Calu3 (cell line): ENCODE measurements at places on chromosomes 13 and 19. TPM values are rescaled to one million over a fixed set of nuclear protein-coding genes. Genes with fewer than 3 reads are reported as not detected.

Gene TEX101
- total RNA-seq: not detected in 2 replicates

Gene TNNT1
- 48.8 and 53.7 TPM in 2 replicates for total RNA-seq

Gene WDR88
- 1.1 TPM in 1 of 2 replicates, not detected in the other for total RNA-seq

Gene NAPSA
- total RNA-seq: 1.9 and 3.6 TPM in 2 replicates

Gene ZNF723
- not detected in 2 replicates for total RNA-seq

Gene KASH5
- total RNA-seq: not detected in 2 replicates

Gene C19orf67
- total RNA-seq: not detected in 2 replicates

DNA sequence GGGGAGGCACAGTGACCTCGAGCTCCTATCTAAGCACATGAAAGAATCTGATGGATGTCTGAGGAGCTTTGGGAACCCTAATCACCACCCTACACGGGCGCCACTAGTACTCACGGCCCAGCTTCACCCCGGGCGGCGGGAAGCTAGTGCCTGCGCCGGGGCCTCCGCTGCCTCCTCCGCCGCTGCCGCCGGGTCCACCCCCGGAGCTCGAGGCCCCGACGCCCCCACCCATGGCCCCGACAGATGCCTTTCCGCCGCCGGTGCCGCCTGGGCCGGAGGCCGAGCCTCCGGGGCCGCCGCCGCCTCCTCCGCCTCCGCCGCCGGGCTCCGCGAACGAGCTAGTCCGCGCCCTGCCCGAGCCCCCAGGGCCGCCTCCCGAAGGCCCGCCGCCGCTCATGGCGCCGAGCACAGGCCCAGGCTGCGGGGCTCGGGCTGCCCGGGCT, 312 bp downstream of the GSK3A start:
- H3K27ac ChIP-seq: peak overlapping the region; percentile 79
- peaks cover 85% of the 10 kb centered on the region for H3K36me3 ChIP-seq
- H3K27me3 ChIP-seq: no peaks in the 10 kb centered on the region
- peak overlapping the region; percentile 75 for H3K4me3 ChIP-seq
- DNase-seq: peak; percentile 33

DNA sequence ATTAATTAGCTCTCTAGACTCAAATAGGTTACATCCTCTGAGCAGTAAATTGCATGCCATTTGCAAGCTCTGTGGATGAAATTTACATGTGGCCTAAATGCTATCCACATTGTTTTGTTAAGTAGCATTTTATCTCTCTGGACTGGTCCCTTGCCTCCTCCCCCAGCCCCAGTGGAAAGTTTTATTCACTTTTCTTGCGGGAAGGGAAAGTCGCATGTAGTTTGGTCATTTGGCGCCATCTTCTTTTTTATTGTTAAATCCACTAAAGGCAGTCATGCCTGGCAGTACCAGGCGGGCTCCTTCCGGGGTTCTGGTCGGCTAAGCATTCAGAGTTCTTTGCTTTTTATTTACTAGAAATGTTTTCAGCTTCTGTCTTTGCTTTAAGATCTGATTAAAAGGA, 188.7 kb downstream of the TM9SF2 start:
- no peaks in the 10 kb centered on the region for H3K27me3 ChIP-seq
- no peaks in the 10 kb centered on the region for H3K36me3 ChIP-seq
- DNase-seq: no peak
- H3K4me3 ChIP-seq: no peak overlapping the region

GRCh38 chr19:18423258-18424020, 4.2 kb downstream of the SSBP4 start:
- no peak overlapping the region for H3K4me3 ChIP-seq
- peaks cover under 1% of the 10 kb centered on the region for H3K4me1 ChIP-seq
- H3K36me3 ChIP-seq: peaks cover 20% of the 10 kb centered on the region
- H3K27ac ChIP-seq: no peak overlapping the region
- no peak for DNase-seq

DNA sequence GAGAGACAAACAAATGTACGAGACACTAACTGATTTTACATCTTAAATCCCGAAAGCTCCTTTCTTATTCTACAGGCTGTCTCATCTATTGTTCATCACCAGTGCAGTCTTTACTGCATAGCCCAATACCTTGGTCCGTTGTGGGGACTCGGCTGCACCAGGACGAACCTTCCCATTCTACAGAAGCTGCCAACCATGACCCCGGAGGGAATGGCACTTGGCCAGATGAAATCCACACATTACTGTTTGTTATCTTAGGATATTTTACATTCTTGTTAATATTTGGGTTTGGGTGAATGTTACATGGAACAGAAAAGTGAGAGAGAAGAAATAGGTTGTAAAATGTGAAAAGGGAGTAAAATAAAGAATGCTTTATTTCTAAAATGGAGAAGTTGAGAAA, 195.1 kb downstream of the RFC3 start:
- no peaks in the 10 kb centered on the region for H3K4me1 ChIP-seq
- H3K36me3 ChIP-seq: no peaks in the 10 kb centered on the region
- no peaks in the 10 kb centered on the region for H3K27me3 ChIP-seq
- H3K4me3 ChIP-seq: no peak overlapping the region
- no peak for DNase-seq

GRCh38 chr13:24035411-24035810, 125.1 kb upstream of the SPATA13 start:
- no peak overlapping the region for H3K4me3 ChIP-seq
- peaks cover 14% of the 10 kb centered on the region for H3K36me3 ChIP-seq
- DNase-seq: no peak
- peaks cover 53% of the 10 kb centered on the region for H3K4me1 ChIP-seq

- no peak overlapping the region for H3K27ac ChIP-seq
- peaks cover 4% of the 10 kb centered on the region for H3K36me3 ChIP-seq
- no peak for DNase-seq
- H3K27me3 ChIP-seq: no peaks in the 10 kb centered on the region
- no peaks in the 10 kb centered on the region for H3K4me1 ChIP-seq
Measured at GRCh38 chr19:52590728-52591127, 20.6 kb downstream of the ZNF701 start.

GRCh38 chr19:11111771-11112144, 22.5 kb downstream of the LDLR start:
- H3K27ac ChIP-seq: peak overlapping the region; percentile 42
- H3K27me3 ChIP-seq: no peaks in the 10 kb centered on the region
- no peaks in the 10 kb centered on the region for H3K4me1 ChIP-seq

GRCh38 chr13:79860791-79861190, 379.8 kb downstream of the NDFIP2 start:
- no peak for DNase-seq
- H3K27me3 ChIP-seq: no peaks in the 10 kb centered on the region
- no peaks in the 10 kb centered on the region for H3K36me3 ChIP-seq

DNA sequence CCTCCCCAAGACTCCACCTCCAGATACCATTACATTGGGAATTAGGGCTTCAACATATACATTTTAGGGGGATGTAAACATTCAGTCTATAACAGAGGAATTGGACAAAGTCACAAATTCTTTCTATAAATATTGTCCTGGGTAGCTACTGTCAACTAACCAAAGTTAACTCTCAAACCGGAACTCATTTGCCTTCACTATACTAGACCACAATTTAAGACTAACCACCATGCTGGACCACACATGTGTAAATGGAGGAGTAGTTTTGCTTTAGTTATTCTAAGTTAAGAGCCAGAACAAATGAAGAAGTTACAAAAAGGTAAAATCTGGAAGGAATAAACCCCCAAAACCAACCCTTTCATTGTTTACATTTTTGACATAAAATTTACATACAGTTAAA, 222.8 kb downstream of the NDFIP2 start:
- no peaks in the 10 kb centered on the region for H3K27me3 ChIP-seq
- H3K4me1 ChIP-seq: no peaks in the 10 kb centered on the region
- no peak overlapping the region for H3K4me3 ChIP-seq
- no peak for DNase-seq
